ENCODE measurements at places on chromosomes 2 and 18.

- no peak for DNase-seq
Measured at GRCh38 chr2:177518754-177519153, 126.2 kb downstream of the AGPS start.

DNA sequence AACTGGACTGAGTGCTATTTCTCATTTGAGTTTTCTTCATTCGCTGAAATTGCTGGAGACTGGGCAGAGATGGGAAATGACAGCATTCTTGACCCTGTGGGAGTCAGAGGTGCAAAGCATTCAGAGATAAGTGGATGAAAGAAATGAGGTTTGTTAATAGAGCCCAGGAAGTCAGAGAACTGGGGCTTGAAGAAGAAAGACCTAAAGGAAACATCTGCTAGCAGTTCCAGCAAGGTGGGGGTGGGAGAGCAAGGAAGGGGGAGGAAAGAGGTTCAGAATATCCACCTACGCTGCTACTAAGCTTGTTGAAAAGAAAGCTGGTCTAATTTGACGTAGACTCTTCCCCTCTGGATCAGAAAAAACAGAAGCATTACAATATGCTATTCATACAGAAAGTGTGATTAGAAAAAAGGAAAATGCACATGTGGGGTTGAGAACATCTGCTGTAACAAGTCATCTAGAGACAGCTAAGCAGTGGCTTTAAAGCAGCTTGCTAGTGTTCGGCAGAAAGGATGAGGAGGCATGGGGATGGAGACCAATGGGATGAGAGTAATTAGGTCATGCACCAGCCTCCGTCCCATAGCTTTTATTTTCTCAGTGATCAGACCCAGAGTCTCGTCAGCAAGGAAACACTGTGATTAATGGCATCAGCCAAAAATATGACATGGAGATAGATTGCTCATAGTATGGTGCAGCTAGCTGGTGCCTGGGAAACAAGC lies 29.7 kb downstream of the NAB1 start:
- DNase-seq: no peak

DNA sequence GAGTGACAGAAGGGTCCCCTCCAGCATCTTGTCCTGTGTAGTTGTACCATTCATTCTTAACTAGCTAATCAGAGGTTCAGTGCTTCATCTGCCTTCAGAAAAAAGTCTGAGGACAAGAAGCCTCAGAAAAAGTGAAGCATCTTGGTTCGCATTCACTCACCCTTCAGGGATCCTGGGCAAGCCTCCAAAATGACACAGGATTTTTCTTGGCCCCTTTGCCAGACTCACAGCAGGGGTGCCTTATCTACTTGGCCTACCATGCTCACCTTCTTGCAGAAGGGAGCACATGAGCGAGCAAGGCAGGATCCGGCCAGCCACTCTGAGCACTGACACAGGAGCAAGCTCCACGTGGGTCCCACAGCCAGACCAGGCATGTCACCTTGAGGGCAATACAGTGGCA lies 43.1 kb upstream of the XDH start:
- no peak for DNase-seq

GRCh38 chr2:235733761-235734160 lies 239.9 kb downstream of the AGAP1 start:
- no peak for DNase-seq

DNA sequence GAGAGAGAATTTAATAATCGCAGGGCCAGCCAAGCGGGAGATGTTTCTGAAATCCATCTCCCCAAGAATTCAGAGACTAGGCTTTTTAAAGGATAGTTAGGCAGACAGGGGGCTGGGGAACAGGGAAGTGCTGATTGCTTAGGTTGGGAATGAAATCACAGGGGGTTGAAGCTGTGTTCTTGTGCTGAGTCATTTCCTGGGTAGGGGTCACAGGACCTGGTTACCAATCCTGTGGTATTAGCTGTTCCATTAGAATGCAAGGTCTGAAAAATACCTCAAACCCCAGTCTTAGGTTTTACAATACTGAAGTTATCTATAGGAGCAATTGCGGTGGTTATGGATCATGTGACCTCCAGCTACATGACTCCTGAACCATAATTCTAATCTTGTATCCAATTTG lies 4.6 kb downstream of the SP140 start:
- no peak for DNase-seq

DNA sequence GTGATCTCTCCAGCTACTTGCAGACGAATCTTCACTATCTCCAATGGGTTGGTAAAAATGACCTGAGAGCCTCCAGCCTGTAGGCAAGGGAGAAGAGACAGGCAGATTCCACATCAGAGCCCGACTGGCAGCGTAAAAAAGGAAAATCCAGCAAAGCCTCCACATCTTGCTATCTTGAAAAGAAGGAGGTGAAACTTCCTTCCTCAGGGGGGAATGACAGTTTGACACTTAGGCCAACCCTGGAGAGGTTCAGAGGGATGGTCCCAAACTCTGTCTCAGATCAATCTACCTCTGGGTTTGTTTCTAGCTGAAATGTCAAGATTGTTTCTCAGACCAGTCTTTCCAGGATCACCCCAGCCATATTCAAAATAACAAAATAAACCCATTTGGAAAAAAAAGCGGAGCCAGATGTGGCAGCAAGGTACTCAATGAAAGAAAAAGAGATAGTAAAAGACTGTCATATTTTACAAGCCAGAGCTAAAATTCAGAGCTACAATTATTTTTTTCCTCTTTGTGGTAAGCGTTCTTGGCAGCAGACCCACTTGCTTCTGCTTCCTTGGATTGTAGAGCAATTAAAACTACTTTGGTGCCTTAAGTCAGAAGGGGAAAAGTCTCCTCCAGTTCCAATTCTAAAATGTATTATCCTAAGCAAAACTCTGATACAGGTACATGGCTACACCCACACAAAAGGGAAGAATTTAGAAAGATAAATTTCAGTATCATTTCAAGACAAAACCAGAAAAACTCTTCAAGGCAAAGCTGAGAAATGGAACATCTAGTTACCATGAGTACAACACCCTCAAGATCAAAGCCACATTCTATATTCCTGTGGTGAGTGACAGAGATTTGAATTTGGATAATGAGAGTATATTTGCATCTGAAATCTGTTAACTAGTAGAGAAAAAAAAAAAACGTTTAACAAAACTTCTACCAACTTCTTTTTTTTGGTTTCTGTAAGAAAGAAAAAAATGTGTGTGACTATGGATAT lies 100.1 kb downstream of the SLC25A12 start:
- no peak for DNase-seq
